WTC11 (cell line): ENCODE measurements at places on chromosomes 2 and 18. TPM values are rescaled to one million over a fixed set of nuclear protein-coding genes. Genes with fewer than 3 reads are reported as not detected.

GRCh38 chr2:171237751-171238505 lies 77.2 kb upstream of the TLK1 start:
- no peak overlapping the region for H3K27ac ChIP-seq
- no peak overlapping the region for H3K4me3 ChIP-seq
- peaks cover 7% of the 10 kb centered on the region for H3K36me3 ChIP-seq
- 0 out of 2 replicates have a peak, but pooled peaks cover 3% of the 10 kb centered on the region for H3K4me1 ChIP-seq
- H3K27me3 ChIP-seq = peaks cover 3% of the 10 kb centered on the region; the same call in 1 of the 2 replicates
- no peak for DNase-seq

DNA sequence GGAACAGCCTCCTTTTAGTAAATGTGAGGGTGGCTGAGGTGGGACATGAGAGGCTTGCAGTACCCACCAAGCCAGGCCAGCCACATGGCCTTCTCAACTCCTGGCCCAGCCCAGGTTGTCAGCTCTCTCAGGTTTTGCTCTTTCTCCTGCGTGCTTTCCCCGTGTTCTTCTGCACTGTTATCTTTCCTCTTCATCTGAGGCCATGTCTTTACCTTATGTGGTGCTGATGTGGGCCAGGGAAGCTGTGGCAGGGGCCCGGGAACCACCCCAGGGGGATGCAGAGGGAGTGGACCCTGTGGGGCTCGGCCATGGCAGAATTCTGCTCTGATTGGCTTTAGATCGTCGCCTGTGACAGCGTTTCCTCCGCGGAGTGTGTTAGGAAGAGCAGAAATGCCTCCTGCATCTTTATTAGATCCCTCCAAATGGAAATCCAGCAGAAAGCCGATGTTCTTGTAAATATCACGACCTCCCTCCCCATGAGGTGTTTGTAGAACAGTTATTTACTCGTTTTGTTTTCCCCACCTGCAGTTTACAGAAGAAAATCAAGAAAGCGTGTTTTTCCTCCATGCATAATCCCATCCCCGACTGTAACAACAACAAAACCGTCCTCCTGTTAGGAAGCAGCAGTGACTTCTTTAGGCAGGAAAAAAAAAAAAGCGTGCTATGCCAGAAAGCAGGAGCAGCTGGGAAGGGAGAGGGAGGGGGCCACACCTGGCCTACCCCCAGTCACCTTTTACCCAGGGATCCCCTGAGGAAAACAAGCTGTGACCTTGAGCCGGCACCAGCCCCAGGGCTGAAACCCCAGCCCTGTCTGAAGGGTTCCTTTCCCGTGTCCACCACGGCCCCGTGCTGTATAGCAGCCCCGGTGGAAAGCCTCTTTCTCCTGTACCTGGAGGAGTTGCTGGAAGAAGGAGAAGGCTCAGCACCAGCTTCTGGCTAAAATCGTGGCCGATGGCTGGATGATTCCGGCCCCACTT lies 54.8 kb downstream of the HPCAL1 start:
- H3K4me1 ChIP-seq = peaks cover 7% of the 10 kb centered on the region
- no peaks in the 10 kb centered on the region for H3K27me3 ChIP-seq
- no peak overlapping the region for H3K27ac ChIP-seq
- H3K4me3 ChIP-seq = no peak overlapping the region

GRCh38 chr2:25041307-25041927 lies 459 bp upstream of the EFR3B start:
- H3K27me3 ChIP-seq = peaks cover 44% of the 10 kb centered on the region
- peak; percentile 81 for DNase-seq
- peaks cover 32% of the 10 kb centered on the region for H3K4me1 ChIP-seq
- no peaks in the 10 kb centered on the region for H3K36me3 ChIP-seq

- peak; percentile 38 for DNase-seq
- peaks cover 59% of the 10 kb centered on the region for H3K4me1 ChIP-seq
- peak overlapping the region; percentile 69 for H3K4me3 ChIP-seq
- H3K27ac ChIP-seq = peak overlapping the region; percentile 41
- H3K36me3 ChIP-seq = no peaks in the 10 kb centered on the region
- H3K27me3 ChIP-seq = peaks cover 12% of the 10 kb centered on the region; the same call in 1 of the 2 replicates
These were observed 39.6 kb downstream of the EN1 start for GRCh38 chr2:118807668-118808428.

- peak within 1 kb of the TSS; percentile 74 for H3K4me3 ChIP-seq
- H3K4me1 ChIP-seq = peaks cover 54% of the 10 kb centered on the region
- no peak within 1 kb of the TSS for H3K27ac ChIP-seq
- peak; percentile 50 for DNase-seq
These were observed at the start of gene SIX3 for GRCh38 chr2:44941551-44942234. Gene SIX3, plus strand, starts transcription at chr2:44941702. Its CDS starts 403 bp downstream, at chr2:44942105.

GRCh38 chr2:2244508-2244907 lies 86.6 kb downstream of the MYT1L start:
- no peaks in the 10 kb centered on the region for H3K27me3 ChIP-seq
- no peak overlapping the region for H3K27ac ChIP-seq
- peaks cover 14% of the 10 kb centered on the region for H3K4me1 ChIP-seq
- H3K4me3 ChIP-seq = no peak overlapping the region
- no peak for DNase-seq

DNA sequence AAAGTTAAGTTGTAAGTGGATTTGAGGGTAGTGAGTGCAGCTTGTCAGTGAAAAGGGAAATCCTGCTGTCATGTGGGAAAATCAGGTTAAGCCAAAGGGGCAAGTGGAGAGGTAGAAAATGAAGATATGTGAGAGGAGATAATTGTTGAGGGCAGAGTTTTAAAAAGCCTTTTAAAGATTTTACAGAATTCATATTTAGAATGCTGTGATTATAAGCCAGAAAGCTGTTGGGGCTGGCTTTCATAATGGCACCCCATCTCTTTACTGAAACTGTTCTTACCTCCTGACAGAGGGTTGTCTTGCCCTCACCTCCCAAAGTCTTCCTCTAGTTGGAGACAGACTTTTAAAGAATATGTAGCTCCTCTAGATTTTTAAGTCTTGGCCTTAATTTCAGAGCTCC lies 86.9 kb downstream of the MYO3B start:
- peaks cover 3% of the 10 kb centered on the region for H3K27me3 ChIP-seq
- H3K27ac ChIP-seq = no peak overlapping the region
- no peaks in the 10 kb centered on the region for H3K4me1 ChIP-seq
- H3K4me3 ChIP-seq = no peak overlapping the region

DNA sequence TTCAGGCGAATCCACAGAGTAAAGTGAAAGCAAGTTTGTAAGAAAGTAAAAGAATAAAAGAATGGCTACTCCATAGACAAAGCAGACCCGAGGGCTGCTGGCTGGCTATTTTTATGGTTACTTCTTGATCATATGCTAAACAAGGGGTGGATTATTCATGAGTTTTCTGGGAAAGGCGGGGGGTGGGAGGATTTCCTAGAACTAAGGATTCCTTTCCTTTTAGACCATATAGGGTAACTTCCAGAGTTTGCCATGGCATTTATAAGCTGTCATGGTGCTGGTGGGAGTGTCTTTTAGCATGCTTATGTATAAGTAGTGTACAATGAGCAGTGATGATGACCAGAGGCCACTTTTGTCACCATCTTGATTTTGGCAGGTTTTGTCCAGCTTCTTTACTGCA lies 59.8 kb downstream of the SLC4A3 start:
- DNase-seq = no peak
- H3K4me3 ChIP-seq = no peak overlapping the region
- H3K27ac ChIP-seq = peak overlapping the region; percentile 89
- peaks cover 24% of the 10 kb centered on the region for H3K36me3 ChIP-seq

DNA sequence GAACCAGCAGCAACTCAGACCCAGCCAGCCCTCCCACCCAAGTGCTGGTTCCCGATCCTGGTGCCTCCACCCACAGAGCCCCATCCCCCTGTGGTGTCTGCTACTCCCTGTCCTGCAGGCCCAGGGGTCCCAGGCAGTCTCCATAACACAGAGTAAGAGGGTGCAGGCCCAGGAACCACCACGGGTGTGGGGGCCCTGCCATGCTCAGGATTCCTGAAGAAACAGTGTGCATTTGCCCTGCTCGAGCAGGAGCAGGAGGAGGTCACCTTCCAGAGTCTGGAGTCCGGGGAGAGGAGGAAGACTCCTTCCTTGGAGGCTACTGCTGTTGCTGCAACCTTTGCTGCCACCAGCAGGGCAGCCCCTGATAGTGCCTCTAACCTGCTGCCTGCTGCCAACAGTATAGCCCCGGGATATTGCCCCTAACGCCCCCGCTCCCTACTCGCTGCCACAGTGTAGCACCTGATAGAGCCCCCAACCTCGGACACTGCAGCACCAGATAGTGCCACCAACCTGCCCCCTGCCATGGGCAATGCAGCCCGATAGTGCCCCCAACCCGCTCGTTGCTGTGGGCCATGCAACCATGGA lies 46.8 kb upstream of the ANKRD62 start:
- no peak overlapping the region for H3K27ac ChIP-seq
- no peaks in the 10 kb centered on the region; the same call in 1 of the 2 replicates for H3K27me3 ChIP-seq
- H3K36me3 ChIP-seq = no peaks in the 10 kb centered on the region

DNA sequence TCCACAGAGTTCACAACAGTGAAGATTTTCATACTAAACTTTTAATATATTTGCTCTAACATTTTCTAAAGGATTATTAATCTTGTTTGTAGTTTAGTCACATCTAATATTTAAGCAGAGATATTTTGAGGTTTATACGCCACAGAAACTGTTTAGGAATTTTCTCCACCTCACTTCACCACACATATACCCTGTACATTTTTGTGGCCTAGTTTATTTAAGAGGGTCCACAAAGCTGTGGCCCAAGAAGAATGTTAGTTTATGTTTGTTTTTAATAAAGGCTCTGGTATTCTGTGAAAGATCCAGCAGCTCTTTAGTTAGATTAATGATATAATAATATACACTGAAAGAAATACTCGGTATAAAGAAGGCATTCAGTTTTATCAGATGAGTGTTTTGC lies 132.7 kb upstream of the TTC27 start:
- H3K27me3 ChIP-seq = no peaks in the 10 kb centered on the region; the same call in 1 of the 2 replicates
- H3K27ac ChIP-seq = peak overlapping the region; percentile 53; the same call in 1 of the 2 replicates

- H3K27ac ChIP-seq = no peak overlapping the region
- H3K4me3 ChIP-seq = no peak overlapping the region
- no peaks in the 10 kb centered on the region for H3K36me3 ChIP-seq
- H3K4me1 ChIP-seq = peaks cover 6% of the 10 kb centered on the region; the same call in 1 of the 2 replicates
These were observed 674.0 kb downstream of the CNTNAP5 start for GRCh38 chr2:124698979-124699565.

DNA sequence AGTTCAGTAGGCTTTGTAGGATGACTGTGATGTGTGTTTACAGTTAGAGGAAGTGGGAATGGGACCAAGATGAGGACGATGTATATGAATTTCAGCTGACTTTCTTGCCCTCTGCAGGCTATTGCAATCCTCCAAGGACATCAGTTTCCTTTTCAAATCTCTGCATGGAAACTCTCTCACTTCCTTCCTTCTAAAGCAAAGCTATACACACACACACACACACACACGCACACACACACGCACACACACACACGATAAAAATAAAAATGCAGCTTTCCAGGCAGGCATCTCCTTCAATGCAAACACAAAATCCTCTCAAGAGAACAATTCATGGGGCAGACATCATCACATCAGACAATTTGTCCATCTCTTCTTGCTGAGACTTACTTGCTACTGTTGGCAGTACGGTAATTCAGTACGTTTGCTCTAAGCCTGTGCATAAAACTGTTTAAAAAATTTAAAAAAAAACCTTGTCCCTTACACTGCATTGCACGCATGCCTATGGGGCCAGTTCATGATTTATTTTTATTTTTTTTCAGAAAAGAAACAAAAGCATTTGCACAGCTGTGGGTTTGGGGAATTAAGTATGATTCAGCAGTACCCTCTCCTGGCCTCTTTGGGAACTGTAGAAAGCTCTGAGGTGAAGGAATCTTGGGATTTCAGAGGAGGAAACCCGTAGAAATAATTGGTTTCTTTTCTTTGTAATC lies 27.1 kb upstream of the ICOS start:
- H3K36me3 ChIP-seq = no peaks in the 10 kb centered on the region
- peaks cover 4% of the 10 kb centered on the region for H3K4me1 ChIP-seq
- H3K27me3 ChIP-seq = no peaks in the 10 kb centered on the region
- no peak for DNase-seq

DNA sequence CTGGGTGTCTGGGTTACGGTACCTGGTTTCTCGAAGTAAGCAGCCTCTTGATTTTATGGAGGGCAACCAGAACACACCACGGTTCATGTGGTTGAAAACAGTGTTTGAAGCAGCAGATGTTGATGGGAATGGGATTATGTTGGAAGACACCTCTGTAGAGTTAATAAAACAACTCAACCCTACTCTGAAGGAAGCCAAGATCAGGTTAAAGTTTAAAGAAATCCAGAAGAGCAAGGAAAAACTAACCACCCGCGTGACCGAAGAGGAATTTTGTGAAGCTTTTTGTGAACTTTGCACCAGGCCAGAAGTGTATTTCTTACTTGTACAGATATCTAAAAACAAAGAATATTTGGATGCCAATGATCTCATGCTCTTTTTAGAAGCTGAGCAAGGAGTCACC lies 279.8 kb downstream of the PLCL1 start:
- H3K4me1 ChIP-seq = no peaks in the 10 kb centered on the region
- no peaks in the 10 kb centered on the region for H3K36me3 ChIP-seq
- no peaks in the 10 kb centered on the region for H3K27me3 ChIP-seq
- no peak overlapping the region for H3K4me3 ChIP-seq

- peaks cover 17% of the 10 kb centered on the region for H3K36me3 ChIP-seq
- DNase-seq = no peak
- no peak overlapping the region for H3K4me3 ChIP-seq
- no peak overlapping the region for H3K27ac ChIP-seq
- H3K4me1 ChIP-seq = no peaks in the 10 kb centered on the region
These were observed 60.7 kb downstream of the CCDC85A start for GRCh38 chr2:56244506-56244905.

GRCh38 chr2:233168445-233168844 lies 83.0 kb upstream of the ATG16L1 start:
- H3K4me1 ChIP-seq = peaks cover 27% of the 10 kb centered on the region
- H3K4me3 ChIP-seq = no peak overlapping the region
- no peak for DNase-seq
- H3K27me3 ChIP-seq = no peaks in the 10 kb centered on the region
- H3K27ac ChIP-seq = no peak overlapping the region

DNA sequence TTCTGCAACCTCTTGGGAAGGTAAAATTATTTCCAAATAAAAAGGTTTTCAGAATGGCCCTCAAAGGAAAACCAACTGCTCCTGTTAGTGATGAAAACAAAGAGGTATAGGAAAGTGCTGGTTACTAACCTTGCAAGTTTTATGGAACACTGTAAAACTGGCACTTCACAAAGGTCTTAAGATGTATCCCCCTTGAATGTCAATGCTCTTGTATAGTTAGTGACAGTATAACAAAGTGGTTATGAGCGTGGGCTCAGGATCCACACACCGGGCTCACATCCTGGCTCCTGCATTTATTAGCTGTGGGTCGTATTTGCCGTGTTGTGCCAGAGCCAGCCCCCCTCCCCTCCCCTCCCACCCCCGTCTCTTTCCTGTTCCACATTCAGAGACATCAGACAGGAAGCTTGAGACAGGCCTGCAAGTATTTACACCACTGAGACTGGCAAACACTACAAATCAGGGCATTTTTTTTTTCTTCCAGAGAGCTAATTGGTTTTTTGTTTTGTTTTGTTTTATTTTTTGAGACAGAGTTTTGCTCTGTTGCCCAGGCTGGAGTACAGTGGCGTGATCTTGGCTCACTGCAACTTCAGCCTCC lies 9.2 kb upstream of the DNPEP start:
- DNase-seq = no peak
- no peak overlapping the region for H3K27ac ChIP-seq
- peaks cover 7% of the 10 kb centered on the region; the same call in 1 of the 2 replicates for H3K27me3 ChIP-seq
- no peaks in the 10 kb centered on the region for H3K36me3 ChIP-seq
- no peak overlapping the region for H3K4me3 ChIP-seq

The PRKAG3 gene
- total RNA-seq = not detected in 3 replicates

The ANKRD29 gene
- 3.3 to 4.9 TPM (median 3.7 TPM) in 3 replicates for total RNA-seq

The ZSWIM2 gene
- not detected in 3 replicates for total RNA-seq

The TRABD2A gene
- 7.1 to 12.1 TPM (median 7.5 TPM) in 3 replicates for total RNA-seq

The IL36A gene
- total RNA-seq = not detected in 3 replicates

The CIB4 gene
- total RNA-seq = not detected in 3 replicates
